SHP77 treated with DMSO at 0.1 percent for 48 hours (cell line): ENCODE measurements at places on chromosomes 11 and 22.

GRCh38 chr11:32478277-32478731 lies 43.0 kb upstream of the WT1 start:
- no peak for DNase-seq

DNA sequence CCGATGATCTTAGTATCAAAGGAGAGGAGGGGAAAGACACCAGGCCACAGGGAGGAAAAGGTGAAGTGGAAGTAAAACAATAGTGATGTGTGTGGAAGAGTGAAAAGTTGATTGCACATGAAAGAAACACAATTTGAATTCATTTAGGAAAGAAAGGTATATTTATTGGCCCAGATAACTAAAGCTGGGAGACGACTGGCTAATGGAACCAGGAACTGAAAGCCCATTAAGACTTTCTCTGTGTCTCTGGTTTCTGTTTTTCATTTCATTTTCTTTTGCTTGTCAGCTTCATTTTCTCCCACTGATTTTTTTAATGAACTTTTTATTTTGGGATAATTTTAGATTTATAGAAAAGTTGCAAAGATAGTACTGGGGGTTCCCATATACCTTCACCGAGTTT lies 5.1 kb upstream of the DCHS1 start:
- DNase-seq, result no peak

DNA sequence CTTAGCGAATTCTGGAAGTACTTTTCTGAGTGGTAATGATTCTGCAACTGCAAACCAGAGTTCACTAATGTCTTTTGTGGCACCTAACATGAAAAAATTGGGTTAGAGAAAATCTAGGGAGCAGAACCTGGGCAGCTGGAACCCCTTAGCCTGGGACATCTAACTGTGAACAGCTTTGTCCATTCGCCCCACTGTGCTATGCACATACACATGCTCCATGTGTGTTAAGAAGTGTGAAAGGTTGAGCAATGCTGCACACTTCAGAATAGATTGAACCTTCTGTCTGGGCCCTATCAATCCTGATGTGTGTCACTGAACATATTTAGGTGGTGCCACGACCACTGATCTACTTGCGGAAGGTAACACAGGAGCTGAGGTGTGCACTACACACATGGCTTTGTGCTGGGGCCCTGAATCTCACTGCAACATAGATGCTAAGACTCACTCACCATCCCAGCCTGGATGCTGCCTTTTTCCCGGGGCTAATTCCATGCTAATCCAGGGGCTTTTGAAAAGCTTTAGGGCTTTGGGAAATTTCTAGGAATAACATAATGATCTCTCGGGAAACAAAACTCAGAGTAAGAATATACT lies 976.2 kb downstream of the NTM start:
- no peak for DNase-seq

GRCh38 chr22:43363315-43364168 lies 20.4 kb upstream of the SCUBE1 start:
- no peak for DNase-seq

- no peak for DNase-seq
Observed at GRCh38 chr22:43364169-43364435, 20.9 kb upstream of the SCUBE1 start.

DNA sequence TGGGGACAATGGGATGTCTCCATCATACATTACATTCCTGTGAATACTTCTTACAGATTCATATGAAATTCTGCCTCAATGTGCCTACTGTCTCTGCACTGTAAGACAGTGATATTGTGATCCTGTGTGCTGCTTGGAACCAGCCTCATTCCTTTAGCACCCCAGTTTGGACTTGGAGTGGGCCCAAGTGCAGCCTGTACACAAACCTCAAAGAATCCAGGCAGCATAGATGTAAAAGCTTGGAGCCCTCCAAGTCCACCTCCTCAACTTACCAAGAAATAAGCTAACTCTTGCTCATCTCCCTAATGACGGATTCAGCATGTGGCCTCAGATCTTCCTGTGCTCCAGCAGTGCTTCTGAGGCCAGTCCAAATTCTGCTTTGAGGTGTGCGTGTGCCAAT lies 24.4 kb downstream of the GRAP2 start:
- DNase-seq, result no peak
